ENCODE measurements at places on chromosomes 1 and 21.

- DNase-seq, result no peak
Observed at GRCh38 chr1:42735477-42736105, 4.4 kb downstream of the CLDN19 start.

- no peak for DNase-seq
Observed at GRCh38 chr1:223245983-223246382, 102.9 kb upstream of the TLR5 start.

- DNase-seq, result peak; percentile 14
Observed at GRCh38 chr1:169495046-169495775, 9.5 kb upstream of the SLC19A2 start.

DNA sequence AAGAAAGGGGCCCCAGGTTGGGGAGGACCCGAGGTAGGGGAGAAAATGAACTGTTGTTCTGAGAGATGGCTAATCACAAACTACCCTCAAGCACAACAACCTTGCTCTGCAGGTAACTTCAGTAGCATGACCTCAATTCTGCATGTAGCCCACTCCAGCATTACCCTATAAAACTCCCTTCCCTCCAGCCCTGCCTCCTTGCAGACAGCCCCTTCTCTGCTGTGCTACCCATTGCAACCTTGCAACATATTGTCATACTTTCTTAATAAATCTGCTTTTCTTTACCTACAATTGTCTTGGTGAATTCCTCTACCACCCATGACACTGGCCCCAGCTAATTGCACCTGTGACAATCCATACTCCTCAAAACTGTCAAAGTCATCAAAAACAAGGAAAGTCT is 428.9 kb downstream of the MATN1 start:
- no peak for DNase-seq

GRCh38 chr1:18794561-18794960 is 64.9 kb downstream of the TAS1R2 start:
- no peak for DNase-seq

DNA sequence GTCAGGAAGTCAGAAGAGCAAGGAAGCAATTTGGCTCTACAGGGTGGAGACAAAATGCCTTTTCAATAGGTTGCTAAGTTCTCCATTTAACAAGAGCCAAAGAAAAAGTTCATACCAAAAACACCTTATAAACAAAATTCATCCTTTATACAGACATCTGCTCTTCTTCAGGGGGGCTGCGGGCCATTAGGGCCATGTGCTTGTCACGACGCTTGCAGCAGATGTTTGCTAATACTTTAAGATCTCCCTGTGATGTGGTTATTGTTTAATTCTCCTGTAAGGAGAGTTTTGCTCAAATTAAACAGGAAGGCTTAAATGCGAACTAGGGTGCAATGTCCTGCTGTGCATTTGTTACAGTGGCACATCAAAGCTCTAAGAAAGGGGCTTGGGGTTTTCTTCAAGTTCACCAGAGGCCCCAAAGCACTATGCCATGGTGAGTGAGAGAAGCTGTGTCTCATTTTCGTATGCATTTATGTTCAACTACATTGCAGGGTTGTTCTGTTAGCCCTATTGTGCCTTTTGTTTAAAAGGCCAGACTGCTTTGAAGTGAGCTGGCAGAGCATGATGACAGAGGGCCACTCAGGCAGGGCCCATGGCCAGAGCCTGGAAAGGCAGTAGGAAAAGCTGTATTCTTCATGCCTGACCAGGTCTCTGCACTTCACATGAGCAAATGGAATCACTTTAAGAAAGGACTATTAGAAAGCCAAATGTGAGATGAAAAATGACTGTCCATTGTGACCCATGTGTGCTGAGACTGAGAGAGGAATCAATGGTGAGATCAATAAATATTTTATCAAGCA is 24.8 kb upstream of the NTPCR start:
- no peak for DNase-seq
